ENCODE measurements at places on chromosomes 7 and 10. TPM values are rescaled to one million over a fixed set of nuclear protein-coding genes. Genes with fewer than 3 reads are reported as not detected.

Gene ACTA2
- total RNA-seq: 1,466 TPM

Gene PRSS37
- total RNA-seq: not detected

Gene ANKRD61
- not detected for total RNA-seq

Gene GPAM
- total RNA-seq: 15.1 TPM

Gene SPDYE1
- not detected for total RNA-seq

Gene OR2A1
- total RNA-seq: 0.39 TPM

Gene GIMAP1
- 4.9 TPM for total RNA-seq

Gene VPS50
- 21.4 TPM for total RNA-seq

Gene OR13A1
- not detected for total RNA-seq

Gene IDI2
- total RNA-seq: not detected

DNA sequence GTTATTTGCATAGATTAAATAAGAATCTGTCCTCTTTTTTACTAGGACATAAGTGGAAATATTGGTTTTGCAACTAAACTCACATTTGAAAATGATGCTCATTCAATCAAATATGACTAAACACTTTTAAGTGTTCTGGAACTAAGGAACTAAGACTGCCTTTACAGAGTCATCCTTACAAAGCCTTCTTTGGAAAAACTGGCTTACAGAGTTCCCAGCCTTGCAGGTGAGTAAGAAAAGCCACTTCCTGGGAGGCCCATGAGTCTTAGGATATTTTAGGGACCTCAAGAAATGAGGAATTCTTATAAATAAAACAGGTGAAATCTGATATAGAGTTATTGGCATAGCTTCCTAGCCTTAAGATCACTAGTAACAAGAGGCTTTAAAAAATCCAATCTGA, 135.5 kb downstream of the ALOX5 start:
- no peak for DNase-seq

DNA sequence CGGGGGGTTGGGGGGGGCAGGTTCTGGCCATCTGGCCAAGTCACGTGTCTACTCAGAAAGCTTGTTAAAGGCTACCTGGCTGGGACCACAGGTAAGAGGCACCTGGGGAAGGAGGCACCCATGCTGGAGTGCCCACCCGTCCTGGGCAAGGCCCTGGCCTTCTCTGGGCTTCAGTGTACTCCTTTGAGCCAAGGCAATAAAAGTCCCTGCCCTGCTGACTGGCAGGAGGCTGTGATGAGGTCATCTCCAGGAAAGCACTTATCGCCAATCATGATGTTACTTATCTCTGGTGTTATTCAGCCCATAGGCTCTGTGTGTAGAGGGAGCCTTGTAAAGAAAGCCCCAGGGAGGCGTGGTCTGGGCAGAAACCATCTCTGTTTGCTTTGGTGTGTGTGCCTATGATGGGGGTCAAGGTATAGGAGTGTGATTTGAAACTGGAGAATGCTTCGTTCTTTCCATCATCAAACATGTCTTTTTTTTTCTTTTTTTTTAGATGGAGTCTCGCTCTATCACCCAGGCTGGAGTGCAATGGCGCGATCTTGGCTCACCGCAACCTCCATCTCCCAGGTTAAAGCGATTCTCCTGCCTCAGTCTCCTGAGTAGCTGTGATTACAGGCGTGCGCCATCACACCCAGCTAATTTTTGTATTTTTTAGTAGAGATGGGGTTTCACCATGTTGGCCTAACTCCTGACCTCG, 2.5 kb upstream of the CLDN4 start:
- DNase-seq: no peak

DNA sequence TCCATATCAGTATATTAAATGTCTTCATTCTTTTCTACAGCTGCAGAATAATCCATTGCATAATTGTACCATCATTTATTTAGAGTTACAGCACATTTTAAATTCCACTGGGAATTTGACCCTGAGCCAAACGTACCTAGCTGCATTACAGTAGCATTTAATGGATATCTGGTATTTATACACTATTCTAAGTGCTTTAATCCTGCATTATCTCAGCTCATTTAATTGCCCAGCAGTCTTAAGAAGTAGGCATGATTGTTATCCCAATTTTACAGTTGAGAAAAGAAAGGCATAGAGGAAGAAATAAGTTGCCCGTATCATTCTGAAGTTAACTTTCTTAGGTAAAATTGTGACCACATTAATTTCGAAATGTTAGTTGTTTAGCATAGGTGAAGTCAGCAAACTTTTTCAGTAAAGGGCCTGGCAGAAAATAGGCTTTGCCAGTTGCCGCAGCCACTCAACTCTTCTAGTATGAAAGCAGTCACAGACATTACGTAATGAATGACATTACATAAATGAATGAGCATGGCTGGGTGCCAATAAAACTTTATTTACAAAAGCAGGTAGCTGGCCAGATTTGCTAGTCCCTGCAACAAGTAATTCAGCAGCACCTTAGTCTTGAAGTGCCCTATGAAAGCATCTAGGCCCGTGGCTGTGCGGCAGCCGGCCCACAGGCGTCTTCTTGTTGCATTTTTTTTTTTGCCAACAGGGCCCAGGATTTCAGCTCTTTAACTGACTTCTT, 30.0 kb downstream of the GUSB start:
- no peak for DNase-seq

DNA sequence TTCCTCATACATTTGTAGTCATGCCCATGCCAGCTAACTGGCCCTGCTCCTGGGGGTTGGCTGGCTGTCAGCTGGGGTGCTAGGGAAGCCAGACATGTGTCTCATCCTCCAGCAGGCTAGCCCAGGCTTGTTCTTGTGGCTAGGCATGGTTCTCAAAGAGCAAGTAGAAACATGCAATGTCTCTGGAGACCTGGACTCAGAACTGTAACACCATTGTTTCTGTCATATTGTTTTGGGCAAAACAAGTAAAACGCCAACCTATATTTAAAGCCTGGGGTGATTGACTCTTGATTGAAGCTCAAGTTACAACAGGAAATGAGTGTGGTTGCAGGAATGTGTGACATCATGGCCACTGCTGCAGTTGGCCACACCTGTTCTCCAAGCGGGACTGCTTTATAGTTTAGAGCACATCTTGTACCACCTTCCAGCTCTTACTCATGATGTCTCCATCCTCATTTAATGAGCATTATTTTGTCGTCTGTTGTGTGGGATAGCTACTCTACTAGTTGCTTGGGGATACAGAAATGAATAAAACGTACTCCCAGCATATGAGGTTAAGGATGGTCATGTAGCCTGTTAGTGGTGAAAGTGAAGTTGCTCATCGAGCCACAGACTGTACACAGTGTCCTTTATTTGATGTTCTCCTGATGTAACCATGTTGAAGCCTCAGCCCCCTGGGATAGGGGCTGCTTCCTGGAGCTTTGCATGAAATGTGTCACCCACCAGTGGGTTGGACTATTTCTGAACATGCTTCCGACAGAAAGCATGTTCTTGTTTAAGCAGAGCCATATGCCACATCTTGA, 168.4 kb downstream of the SORCS3 start:
- DNase-seq: no peak

GRCh38 chr7:5630670-5631069, 150.8 kb downstream of the RNF216 start:
- no peak for DNase-seq

DNA sequence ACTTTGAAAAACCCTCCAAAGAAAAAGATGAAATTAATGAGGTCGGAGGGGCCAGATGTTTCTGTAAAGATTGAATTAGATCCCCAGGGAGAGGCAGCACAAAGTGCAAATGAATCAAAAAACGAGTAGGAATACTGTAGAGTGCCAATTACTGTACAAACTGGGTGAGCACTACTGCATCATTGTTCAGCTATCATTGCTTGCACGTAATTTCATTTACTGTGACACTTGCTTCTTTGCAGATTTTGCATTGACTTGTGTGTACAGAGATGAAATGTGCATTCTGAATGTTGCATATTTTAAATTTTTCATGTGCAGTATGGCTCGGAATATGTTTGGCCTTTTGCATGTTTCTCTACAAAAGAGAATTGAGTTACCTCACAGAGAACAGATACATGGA, 123.7 kb downstream of the LCOR start:
- no peak for DNase-seq

DNA sequence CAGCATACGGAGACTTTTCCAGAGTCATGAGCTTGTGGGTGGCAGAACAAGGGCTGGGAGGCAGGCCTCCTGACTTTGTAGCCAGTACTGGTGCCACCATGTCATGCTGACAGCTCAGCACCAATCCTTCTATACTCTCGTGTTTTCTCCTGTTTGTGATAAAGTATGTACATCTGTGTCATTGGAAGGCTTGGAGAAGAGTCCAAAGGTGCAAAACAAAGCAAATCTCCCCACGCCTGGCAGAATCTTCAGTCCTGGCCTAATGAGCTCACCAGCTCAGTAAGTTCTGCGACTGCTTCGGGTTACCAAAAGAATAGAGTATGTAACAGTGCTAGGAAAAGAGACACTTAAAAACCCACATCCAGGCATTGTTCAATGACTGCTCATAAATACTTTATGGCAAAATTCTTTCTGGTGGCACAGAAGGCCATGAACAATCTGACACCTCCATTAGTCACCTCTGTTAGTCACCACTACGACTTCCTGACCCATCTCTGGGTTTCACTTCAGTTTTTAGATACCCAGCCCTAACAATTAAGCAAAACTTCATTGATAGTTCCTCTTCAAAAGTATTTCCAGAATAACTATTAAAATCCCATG, 24.5 kb downstream of the STEAP1 start:
- no peak for DNase-seq

DNA sequence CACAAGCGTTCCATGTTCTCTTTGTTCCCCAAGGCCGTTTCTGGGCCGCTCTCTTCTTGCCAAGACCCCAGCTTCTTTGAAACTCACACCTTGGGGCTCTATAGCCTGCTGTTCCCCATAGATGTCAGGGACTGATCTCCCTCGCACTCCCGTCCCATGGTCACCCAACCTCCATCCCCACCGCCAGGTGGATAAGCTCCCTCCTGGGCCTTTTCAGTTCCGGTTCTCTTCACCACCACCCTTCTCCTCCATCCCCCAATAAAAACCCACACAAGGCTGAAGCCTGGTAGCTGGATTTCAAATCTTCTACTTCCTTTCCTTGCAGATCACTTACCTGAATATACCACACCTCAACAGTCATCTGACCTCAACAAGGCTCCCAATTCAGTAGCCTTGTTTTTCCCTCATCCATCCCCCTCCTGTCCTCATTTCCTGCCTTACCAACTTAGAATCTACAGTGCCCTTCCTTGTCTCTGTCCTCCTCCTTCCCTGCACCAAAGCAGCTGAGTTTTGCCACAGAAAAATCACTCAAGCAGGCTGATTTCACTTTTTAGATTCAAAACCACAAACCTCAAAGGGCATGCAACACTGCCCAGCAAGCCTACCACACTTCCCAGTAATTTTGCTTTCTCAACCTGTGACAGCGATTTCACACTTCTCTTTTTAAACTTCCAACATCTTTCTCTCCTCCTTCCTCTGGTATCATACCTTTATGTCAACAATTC, 7.7 kb downstream of the SLC37A3 start:
- no peak for DNase-seq

GRCh38 chr7:66503036-66503370, 125.7 kb upstream of the KCTD7 start:
- DNase-seq: no peak

- DNase-seq: no peak
Measured at GRCh38 chr7:111108496-111108895, 17.6 kb downstream of the LRRN3 start.

GRCh38 chr10:12811826-12812225, 189.7 kb downstream of the CCDC3 start:
- DNase-seq: no peak

GRCh38 chr10:127372361-127372760, 176.0 kb upstream of the INSYN2A start:
- DNase-seq: no peak

GRCh38 chr7:84277628-84278224, 83.1 kb upstream of the SEMA3A start:
- DNase-seq: no peak

DNA sequence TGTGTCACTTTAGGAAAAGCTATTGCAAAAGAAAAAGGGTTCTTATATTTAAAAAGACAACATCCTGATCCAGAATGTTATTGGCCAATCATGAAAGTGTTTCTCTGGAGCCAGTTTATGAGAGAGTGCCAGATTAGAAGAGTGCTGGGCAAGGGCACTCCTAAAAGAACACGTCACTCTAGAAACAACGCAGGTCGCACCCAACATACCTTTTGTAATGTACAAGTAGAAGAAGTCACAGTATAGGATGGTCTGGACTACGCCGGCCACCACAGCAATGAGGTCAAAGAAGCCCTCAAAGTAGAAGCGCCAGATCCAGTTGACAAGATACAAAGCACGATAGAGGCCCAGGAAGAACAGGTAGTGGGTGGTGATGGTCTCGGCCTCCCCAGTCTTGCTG, 18.1 kb upstream of the DAGLB start:
- DNase-seq: no peak

- DNase-seq: no peak
Measured at GRCh38 chr10:4033341-4033896, 248.4 kb upstream of the KLF6 start.

- DNase-seq: peak; percentile 87
Measured at GRCh38 chr7:604001-604883, 84.6 kb upstream of the PDGFA start.

GRCh38 chr7:2523941-2524807, 4.6 kb downstream of the LFNG start:
- DNase-seq: peak; percentile 88

- DNase-seq: no peak
Measured at GRCh38 chr10:32054094-32054493, 2.1 kb downstream of the KIF5B start.

GRCh38 chr10:70561070-70561469, 41.5 kb downstream of the PRF1 start:
- peak; percentile 51 for DNase-seq

DNA sequence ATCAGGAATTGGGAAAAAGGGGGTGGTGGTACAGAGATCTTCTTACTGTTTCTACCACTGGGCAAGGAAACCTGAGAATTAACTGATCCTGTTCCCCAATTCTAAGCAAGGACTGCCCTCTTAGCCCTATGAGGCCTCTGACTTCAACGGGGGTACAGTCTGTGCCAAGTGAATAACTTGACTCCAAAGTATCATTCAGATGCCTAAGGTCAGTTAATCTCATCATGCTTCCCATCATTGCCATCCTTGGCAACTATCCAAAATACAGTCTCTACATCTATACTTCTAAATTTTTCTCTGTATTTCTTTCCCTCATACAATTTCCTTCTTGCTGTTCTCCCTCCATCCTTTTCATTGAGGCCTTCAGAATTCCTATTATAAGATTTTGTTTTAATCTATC, 10.5 kb downstream of the PPP3CB start:
- DNase-seq: no peak

DNA sequence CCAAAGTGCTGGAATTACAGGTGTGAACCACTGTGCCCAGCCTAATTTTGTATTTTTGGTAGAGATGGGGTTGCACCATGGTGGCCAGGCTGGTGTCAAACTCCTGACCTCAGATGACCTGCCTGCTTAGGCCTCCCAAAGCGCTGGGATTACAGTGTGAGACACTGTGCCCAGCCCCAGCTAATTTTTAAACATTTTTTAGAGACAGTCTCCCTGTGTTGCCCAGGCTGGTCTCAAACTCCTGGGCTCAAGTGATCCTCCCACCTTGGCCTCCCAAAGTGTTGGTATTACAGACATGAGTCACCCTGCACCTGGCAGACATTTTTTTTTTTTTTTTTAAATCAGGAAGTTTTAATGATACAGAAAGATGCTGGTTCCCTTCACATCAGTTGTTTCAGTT, 15.5 kb downstream of the DENND10 start:
- no peak for DNase-seq

GRCh38 chr10:11263767-11264166, 246.1 kb downstream of the CELF2 start:
- DNase-seq: no peak

- no peak for DNase-seq
Measured at GRCh38 chr7:35012160-35012559, 25.1 kb downstream of the DPY19L1 start.

- DNase-seq: no peak
Measured at GRCh38 chr7:80922253-80923049, 3.6 kb upstream of the SEMA3C start.

GRCh38 chr10:77746047-77746707, 108.6 kb upstream of the KCNMA1 start:
- DNase-seq: no peak
